ENCODE measurements at places on chromosomes 7 and 10. TPM values are rescaled to one million over a fixed set of nuclear protein-coding genes. Genes with fewer than 3 reads are reported as not detected.
A peak's percentile ranks its signal among the peaks of the same experiment; 100 is the strongest.

DNA sequence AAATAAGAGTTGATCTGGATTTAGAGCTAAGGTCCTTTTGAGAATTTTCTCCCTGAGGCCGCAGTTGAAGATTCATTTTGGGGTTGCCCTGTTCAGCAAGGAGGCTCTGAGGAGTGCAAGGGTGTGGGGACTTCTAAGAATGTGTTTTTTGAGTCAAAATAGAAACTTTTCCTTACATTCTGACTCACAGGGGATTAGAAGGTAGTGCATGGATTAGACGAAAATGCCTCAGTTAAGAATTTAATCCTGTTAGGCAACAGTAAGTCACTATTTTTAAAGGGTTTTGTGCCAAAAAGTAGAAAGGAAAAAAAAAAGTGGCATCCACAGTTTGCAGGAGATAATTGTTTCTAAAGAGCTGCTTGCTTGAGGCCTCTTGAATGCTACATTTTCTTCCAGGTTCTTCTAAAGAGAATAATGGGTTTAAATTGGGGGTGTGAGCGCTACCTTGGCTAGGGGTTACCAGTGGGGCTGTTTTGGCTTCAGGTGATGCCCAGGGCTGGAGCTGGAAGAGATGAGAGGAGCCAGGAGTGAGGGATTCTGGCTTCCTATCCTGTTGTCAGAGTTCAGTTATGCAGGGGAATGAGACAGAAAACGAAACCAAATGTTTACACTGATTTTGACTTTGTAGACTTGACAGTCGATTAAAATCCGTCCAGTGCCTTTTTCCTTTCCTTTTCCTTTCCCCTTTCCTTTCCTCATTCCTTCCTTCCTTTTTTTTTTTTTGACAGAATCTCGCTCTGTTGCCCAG, 52.9 kb downstream of the BAMBI start:
- H3K4me3 ChIP-seq = no peak overlapping the region
- peak overlapping the region; percentile 58 for H3K27ac ChIP-seq
- H3K27me3 ChIP-seq = no peaks in the 10 kb centered on the region
- DNase-seq = no peak
- no peaks in the 10 kb centered on the region for H3K4me1 ChIP-seq

DNA sequence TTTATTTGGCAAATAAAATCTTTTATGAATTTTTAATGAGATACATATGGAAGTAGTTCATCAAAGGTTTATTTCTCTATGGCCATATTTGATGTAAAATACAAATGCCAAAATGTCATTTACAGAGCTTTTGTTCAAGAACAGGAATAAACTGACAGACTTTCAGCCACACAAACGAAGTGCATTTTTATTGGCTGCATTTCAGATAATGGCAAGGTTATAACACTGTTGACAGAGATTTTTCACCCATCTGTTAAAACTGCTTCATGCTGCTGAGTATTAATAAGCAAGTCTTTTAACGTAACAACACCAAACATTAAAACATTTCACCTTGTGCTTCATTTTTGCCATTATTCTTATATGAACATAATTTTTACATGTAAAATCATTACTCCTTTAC, 254.4 kb downstream of the ANKRD7 start:
- DNase-seq = no peak
- no peaks in the 10 kb centered on the region for H3K36me3 ChIP-seq
- no peak overlapping the region for H3K4me3 ChIP-seq
- no peak overlapping the region for H3K27ac ChIP-seq
- H3K27me3 ChIP-seq = no peaks in the 10 kb centered on the region

Gene CASP2
- 33.7 TPM for total RNA-seq

Gene CDHR1
- total RNA-seq = 0.24 TPM

Gene VENTX
- total RNA-seq = 4.5 TPM

Gene TMEM213
- 1.9 TPM for total RNA-seq

Measured in lower lobe of right lung (tissue), 2 donors.